Activated T-cell treated with anti-CD3 and anti-CD28 coated beads, Interleukin-2, amount 50 U/mL, for 72 hours (primary cell): ENCODE measurements at places on chromosomes 16 and 17. TPM values are rescaled to one million over a fixed set of nuclear protein-coding genes. Genes with fewer than 3 reads are reported as not detected.

The CLEC18B gene
- 2.4 TPM for total RNA-seq

The DHRS11 gene
- 10.4 TPM for total RNA-seq

The SEC14L5 gene
- not detected for total RNA-seq

The PSME3 gene
- total RNA-seq: 91.2 TPM

GRCh38 chr16:15054357-15055140 is 1.3 kb downstream of the NTAN1 start:
- no peaks in the 10 kb centered on the region for H3K27me3 ChIP-seq
- no peak for DNase-seq
- peaks cover 16% of the 10 kb centered on the region for H3K4me1 ChIP-seq
- H3K36me3 ChIP-seq: peaks cover 4% of the 10 kb centered on the region

DNA sequence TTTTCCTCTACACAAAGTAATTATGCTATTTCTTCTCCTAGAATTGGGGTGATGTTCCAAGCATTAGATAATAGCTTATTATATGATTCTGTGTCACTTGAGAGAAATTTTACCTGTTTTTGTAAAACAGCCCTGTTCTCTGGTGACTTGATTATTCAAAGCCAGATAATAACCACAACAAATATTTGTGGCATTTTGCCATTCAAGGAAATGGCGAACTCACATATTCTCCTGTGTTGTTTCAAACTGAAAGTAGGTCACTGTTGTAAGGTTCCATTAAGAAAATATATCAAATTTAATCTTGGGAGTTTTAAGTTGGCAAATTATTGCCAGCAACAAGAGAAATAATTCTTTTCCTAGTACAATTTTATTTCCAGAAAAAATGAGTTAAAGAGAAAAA is 124.8 kb downstream of the STXBP4 start:
- H3K4me1 ChIP-seq: peaks cover 8% of the 10 kb centered on the region
- H3K36me3 ChIP-seq: no peaks in the 10 kb centered on the region

- H3K27me3 ChIP-seq: peaks cover 52% of the 10 kb centered on the region
- no peak within 1 kb of the TSS for H3K27ac ChIP-seq
- peaks cover 6% of the 10 kb centered on the region for H3K4me1 ChIP-seq
- DNase-seq: no peak
Observed at GRCh38 chr17:33292981-33293867, at the start of gene ASIC2. TSS of gene ASIC2 (minus strand) at chr17:33293295.

- no peaks in the 10 kb centered on the region for H3K4me1 ChIP-seq
- H3K4me3 ChIP-seq: no peak overlapping the region
- H3K27me3 ChIP-seq: peaks cover 18% of the 10 kb centered on the region
Observed at GRCh38 chr17:33730131-33730530, 437.0 kb upstream of the ASIC2 start.
